CD4-positive, alpha-beta T cell (primary cell): ENCODE measurements at places on chromosomes 1 and 21.
A peak's percentile ranks its signal among the peaks of the same experiment; 100 is the strongest.

DNA sequence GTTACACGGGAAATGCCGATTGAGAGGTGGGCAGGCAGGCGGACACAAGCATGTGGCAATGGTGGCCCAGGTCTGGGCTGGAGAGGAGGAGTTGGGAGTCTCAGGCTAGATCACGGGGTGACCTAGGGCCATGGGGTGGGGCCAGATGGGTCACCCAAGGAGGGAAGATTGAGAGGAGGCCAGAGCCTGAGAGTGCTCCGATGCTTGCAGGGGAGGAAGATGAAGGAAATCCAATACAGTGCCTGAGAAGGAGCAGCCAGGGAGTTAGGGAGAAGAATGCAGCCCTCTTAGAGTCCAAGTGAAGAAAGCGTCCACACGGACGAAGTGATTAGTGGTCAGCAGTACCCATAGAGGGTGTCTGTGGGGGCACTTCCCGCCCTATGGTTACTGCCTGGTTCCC is 61.4 kb upstream of the FAM3B start:
- no peak for DNase-seq

GRCh38 chr1:218345673-218346390 is 696 bp downstream of the TGFB2 start:
- DNase-seq, result peak; percentile 15

GRCh38 chr21:19807201-19807600 is 1191.0 kb upstream of the NCAM2 start:
- no peak for DNase-seq

DNA sequence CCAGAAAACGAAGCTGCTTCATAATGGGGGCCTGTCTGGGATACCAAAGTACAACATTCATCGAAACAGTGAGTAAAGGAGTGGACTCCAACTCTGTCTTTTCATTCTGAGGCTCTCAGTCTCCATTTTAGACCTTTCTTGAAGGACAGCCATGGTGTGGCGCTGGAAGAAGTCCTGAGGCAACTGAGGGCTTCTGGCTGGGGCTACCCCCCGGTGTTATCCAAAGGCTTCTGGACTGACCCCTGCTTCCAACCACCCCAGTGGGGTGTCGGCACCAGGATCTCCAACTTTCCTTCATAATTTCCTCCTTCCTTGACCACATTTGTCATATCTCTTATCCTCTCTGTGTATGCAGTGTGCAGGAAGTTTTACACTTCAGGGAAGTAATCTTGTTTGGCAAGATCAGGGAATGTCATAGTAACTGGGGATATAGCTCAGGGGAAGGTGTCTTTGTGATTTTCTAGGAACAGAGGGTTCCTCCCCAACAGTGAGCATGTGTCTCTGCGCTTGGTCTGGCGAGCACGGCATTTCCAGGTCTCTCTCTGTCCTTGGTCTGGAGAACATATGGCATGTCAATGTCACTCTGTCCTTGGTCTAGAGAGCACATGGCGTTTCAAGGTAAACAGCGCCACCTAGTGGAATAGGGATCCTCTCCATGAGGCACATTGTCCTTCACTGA is 19.4 kb upstream of the BSDC1 start:
- peak; percentile 68 for DNase-seq

DNA sequence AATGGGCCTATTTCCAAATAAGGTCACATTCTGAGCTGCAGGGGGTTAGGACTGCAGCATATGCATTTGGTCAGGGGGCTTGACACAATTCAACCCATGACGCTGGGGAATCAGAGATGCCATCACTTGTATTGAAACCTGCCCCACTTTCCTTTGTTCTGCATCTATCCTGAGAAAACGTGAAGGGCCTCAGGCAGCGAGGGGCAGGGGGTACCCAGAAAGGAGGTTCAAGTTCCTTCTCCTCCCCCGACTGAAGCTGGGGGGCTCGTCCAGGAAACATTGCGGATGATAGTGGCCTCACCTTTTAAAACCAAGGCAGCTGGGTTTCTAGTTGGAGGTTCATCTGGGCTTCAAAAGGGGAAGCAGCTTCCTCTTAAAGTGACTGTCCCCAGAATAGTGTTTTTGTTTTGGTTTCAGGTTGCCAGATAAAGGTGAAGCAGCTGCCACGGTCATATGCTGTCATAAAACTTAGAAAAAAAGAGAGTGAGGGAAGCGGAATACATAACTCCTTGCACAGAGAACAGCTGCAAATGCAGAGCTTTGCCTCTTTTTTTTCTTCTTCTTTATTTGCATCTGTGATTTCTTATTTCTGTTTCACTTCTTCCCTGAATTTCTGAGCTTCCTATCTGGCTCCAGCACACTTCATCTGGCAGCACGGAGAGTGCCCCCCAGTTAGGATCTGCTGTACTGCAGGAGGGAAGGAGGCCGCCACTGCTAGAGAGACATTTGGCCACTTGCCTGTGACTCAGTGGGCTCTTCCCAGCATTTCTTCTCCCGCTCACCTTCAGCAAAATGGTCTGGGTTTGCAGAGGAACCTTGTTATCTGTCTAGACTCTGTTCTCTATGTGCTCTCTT is 142.0 kb downstream of the AJAP1 start:
- no peak for DNase-seq
